Astrocyte (in vitro differentiated cells and primary cell): ENCODE measurements at places on chromosomes 12 and 14. TPM values are rescaled to one million over a fixed set of nuclear protein-coding genes. Genes with fewer than 3 reads are reported as not detected.

DNA sequence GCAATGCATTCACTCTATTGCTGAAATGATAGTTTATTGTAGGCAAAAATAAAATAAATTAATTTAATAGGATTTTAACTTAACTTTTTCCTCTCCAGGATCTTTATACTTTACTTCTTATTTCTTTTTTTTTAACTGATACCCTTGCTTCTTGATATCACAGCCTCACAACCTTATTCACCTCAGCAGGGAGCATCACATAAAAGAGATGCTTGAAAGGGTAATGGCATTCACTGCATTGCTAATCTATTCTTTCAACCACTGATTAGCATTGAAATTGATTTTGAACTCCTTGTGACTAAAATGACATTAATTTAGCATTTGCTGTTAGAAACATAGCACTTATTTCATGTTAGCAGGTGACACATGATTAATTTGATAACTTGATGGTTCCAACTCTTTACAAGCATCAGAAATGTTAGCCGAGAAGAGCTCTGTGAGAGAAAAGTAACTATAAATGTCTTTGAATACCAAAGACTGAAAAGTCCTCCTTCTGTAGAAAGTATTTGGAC is 689.5 kb upstream of the MGAT4C start:
- no peaks in the 10 kb centered on the region for H3K36me3 ChIP-seq
- no peak for DNase-seq
- H3K27me3 ChIP-seq = no peaks in the 10 kb centered on the region
- no peak overlapping the region for H3K27ac ChIP-seq
- no peaks in the 10 kb centered on the region for H3K4me1 ChIP-seq

The FAM186B gene
- total RNA-seq = 0.57 and 0.60 TPM in 2 replicates

- DNase-seq = no peak
- H3K4me1 ChIP-seq = peaks cover 28% of the 10 kb centered on the region
- no peaks in the 10 kb centered on the region for H3K27me3 ChIP-seq
- no peak overlapping the region for H3K4me3 ChIP-seq
- H3K36me3 ChIP-seq = no peaks in the 10 kb centered on the region
Measured at GRCh38 chr12:26118308-26118707, 6.5 kb downstream of the BHLHE41 start.

- DNase-seq = no peak
- no peaks in the 10 kb centered on the region for H3K36me3 ChIP-seq
- no peak overlapping the region for H3K27ac ChIP-seq
- H3K4me1 ChIP-seq = peaks cover under 1% of the 10 kb centered on the region
- no peak overlapping the region for H3K4me3 ChIP-seq
Measured at GRCh38 chr14:55530464-55530863, 49.5 kb upstream of the KTN1 start.

DNA sequence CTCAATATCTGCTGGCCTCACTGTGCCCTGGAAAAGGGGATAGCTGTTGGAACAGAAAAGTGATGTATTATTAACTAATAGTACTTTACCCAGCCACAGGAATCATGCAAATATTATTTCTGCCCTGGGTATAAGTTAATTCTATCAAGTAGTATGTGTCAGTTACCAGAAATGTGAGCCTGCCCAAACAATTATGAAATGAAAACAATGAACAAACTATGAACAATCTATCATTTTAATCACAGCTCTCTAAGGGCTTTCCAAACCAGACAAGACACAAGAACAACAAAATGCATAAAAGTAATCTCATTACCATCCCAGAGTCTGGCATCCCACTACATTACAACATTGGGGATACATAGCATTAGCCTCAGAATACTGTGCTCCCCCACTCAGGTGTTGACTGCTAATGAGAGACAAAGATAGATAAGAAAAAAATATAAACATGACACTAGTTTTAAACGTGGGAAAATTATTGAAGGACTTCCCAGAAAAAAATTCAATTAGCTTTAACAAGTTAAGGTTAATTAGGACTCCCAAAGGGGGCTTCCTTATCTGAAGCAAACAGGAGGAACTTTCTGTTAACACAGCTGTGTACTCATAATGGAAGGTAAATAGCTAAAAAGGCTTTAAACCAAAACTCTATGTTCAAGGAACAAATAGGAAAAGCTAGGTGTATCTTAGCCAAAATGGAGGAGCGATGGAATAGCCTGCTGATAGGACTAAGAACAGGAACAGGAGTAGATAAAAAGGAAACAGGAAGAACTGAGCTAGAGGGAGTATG is 3.3 kb downstream of the DCAF5 start:
- H3K4me1 ChIP-seq = peaks cover 21% of the 10 kb centered on the region
- no peak for DNase-seq
- H3K4me3 ChIP-seq = no peak overlapping the region
- H3K36me3 ChIP-seq = peaks cover 4% of the 10 kb centered on the region
- H3K27ac ChIP-seq = no peak overlapping the region

DNA sequence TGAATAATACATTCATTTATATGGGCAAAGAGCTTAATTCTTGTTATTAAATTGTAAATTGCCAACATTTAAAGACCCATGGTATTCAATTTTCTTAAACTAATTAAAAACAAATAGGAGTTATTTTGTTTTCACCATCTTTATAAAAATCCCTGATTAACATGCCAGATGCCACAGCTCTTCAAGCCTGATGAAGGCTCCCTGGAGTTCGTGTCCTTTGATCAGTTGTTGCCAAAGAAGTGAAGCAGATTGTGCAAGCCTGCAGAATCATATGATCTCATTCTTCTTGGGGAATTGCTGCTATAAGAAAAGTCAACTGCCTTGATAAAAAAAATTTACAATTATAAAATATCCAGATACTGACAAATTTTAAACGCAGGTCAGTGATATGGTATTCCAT is 288.3 kb upstream of the PPFIA2 start:
- H3K4me3 ChIP-seq = no peak overlapping the region
- H3K27me3 ChIP-seq = no peaks in the 10 kb centered on the region
- H3K4me1 ChIP-seq = no peaks in the 10 kb centered on the region
- no peak for DNase-seq
- no peaks in the 10 kb centered on the region for H3K36me3 ChIP-seq
- no peak overlapping the region for H3K27ac ChIP-seq

DNA sequence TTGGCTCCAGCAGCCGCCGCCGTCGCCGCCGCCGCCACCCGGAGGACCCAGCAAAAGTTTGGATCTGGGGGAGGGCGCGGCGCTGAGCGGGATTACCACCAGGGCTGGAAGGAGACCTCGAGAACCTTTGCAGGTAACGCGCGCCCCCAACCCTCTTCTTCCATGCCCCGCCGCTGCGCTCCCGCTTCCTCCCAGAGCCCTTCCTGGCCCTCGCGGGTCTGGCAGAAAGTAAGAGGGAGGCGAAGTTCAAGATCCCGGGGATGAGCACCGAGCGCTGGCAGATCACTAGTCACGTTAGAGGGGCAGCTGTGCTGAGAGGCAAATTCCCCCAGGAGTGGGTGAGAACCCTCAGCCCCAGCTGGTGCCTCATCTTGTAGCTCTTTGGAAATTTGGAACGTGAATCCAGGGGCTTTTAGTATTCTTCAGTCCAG is 3.9 kb downstream of the FLRT2 start:
- no peak overlapping the region for H3K27ac ChIP-seq
- no peak for DNase-seq
- no peaks in the 10 kb centered on the region for H3K36me3 ChIP-seq
- peak overlapping the region; percentile 66 for H3K4me3 ChIP-seq
- H3K4me1 ChIP-seq = peaks cover 42% of the 10 kb centered on the region

The KRT73 gene
- not detected in 2 replicates for total RNA-seq

The ANO2 gene
- total RNA-seq = 0.17 and 0.93 TPM in 2 replicates

DNA sequence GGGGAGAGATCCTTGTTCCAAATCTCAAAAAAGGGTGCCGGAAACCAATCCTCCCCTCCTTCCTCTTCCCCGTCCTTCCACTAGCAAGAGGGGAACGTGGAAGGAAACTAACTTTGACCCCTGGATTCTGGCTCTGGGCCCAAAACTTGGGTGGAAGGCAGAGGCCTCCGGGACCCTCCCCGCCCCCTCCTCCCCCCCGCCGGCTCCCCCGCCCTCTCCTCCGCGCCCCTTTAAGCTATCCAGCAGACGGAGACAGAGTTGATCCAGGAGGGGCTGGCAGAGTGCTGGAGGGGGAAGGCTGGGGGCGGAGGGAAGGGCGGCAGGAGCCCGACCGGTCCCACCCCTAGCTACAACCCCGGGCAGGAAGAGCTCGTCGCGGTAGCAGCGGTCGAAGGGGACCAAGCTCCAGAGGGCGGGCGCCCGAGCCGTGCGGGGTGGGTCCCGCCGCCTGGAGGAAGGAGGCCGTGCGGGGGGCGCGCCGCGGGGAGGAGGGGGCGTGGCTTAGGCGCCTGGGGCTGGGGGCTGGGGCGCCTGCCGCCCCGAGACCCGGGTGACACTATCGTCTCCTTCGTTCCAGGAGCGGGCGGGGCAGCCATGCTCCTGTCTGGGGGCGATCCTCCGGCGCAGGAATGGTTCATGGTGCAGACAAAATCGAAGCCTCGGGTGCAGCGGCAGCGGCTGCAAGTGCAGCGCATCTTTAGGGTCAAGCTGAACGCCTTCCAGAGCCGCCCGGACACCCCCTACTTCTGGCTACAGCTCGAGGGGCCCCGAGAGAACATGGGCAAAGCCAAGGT is at the start of gene NYNRIN:
TSS of gene NYNRIN (plus strand) at position 351 of the 794 bp plus-strand sequence. CDS start at position 595, 244 bp downstream.
- peak within 1 kb of the TSS; percentile 59 for H3K4me3 ChIP-seq
- H3K4me1 ChIP-seq = peaks cover 4% of the 10 kb centered on the region
- peak; percentile 16 for DNase-seq
- no peaks in the 10 kb centered on the region for H3K36me3 ChIP-seq

The PZP gene
- not detected in 2 replicates for total RNA-seq

DNA sequence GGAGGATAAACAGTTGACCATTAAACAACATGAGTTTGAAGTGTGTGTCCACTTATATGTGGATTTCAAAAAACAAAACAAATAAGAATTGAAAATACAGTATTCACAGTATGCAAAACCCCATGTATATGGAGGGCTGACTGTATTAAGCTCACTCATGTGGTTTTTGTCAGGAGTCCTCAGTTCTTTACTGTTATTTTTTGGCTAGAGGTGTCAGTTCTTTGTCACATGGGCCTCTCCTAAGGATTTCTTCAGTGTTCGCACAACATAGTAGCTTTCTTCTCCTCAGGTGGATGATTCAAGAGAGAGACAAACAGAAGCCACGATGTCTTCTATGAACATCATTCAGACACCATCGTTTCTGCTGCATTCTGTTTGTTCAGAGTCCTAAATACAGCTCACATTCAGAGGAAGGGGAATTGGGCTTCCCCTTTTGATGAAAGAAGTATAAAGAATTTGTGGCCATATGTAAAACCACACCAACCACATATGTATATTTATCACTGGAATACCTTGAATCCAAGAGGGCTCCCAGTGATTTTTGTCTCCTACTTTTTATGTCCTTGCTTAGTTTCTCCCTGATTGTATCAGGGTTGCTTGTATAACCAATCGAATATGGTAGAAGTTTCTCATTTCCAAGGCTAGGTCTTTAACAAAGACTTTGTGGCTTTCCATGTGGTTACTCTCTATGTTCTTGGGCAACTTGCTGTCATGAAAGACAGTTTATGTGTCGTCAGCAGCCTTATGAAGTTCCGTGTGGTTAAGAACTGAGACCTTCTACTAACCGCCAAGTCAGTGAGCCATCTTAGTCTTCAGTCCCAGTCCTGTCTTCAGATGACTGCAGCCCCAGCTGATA is 18.9 kb downstream of the MNAT1 start:
- H3K4me3 ChIP-seq = no peak overlapping the region
- H3K27me3 ChIP-seq = no peaks in the 10 kb centered on the region
- H3K4me1 ChIP-seq = no peaks in the 10 kb centered on the region
- DNase-seq = peak; percentile 43
- no peaks in the 10 kb centered on the region for H3K36me3 ChIP-seq

The BMP4 gene
- 19.9 and 27.2 TPM in 2 replicates for total RNA-seq

The SCARB1 gene
- total RNA-seq = 44.5 and 48.4 TPM in 2 replicates

DNA sequence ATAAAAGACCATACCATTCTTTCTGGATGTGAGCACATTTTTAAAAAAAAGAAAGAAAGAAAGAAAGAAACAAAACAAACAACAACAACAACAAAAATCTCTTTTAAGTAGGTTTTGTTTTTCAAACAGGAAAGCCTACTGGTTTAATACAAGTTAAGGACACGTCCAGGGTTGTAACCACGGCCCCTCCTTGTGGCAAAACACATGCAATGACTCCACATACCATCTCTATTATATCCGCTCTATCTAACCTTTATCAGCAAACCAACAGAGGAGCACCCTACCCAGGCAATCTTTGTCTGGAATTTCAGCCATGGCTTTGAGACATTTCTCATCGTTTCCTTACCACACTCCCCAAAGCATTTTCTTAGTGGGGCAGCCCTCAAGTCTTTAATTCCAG is 360.5 kb upstream of the TMPO start:
- DNase-seq = peak; percentile 48
- H3K36me3 ChIP-seq = no peaks in the 10 kb centered on the region
- no peaks in the 10 kb centered on the region for H3K4me1 ChIP-seq
- H3K4me3 ChIP-seq = no peak overlapping the region

DNA sequence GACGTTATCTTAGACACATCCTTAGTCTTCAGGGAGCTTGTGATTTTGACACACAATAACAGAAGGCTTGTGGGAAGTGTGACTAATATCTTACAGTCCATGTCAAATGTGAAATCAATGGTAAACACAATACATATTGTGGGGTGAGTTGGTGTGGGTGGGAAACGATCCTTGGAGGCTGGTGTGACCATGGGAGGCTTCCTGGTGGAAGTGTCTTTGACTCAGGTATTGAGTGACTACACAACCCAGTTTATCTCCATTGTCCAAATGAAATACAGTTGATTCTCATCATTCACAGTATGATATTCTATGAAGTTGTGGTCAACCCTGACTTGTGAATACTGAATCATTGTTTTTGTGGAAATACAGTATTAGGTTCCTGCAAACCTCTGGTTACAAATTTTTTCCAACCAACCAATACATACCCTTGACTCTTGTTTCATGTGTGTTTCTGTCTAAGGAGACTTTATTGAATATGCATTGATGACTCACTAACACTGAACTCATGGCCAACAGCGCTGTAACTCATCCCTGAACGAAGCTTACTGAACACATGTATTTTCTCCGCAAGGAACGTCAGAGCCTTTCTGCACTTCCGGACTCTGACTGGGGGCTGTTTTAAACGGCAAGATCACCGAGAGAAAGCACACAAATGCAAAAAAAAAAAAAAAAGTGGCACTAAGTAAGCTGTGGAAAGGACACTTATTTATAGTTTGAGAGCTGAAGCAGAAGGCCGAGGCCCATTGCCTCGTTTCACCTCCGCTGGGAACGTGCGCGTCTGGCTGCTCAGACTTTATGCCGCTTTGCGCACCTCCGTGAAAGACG is 59.0 kb downstream of the CLMN start:
- H3K4me1 ChIP-seq = peaks cover 48% of the 10 kb centered on the region
- no peaks in the 10 kb centered on the region for H3K27me3 ChIP-seq
- peak; percentile 88 for DNase-seq

DNA sequence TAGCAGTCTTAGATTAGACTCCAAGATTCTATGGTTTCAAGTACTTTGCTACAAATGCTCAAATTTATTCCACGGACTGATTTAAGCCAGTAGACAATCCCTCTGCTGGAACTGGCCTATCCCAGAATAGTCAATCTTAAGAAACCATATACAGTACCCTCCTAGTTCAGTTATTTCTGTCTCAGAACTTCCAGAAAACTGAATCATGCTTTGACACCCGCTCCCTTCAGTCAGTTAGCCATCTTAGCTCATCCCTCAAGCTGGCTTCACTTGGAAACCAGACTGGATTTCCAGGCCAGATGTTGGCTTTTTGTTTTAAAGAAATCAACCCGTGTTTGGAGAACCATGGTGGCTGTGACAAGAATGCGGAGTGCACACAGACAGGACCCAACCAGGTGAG is 125.5 kb downstream of the NT5DC3 start:
- H3K36me3 ChIP-seq = no peaks in the 10 kb centered on the region
- no peak overlapping the region for H3K4me3 ChIP-seq
- no peak overlapping the region for H3K27ac ChIP-seq
- H3K4me1 ChIP-seq = no peaks in the 10 kb centered on the region
- no peaks in the 10 kb centered on the region for H3K27me3 ChIP-seq
